Uterus (tissue), 4 donors: ENCODE measurements at places on chromosomes 1 and 21. TPM values are rescaled to one million over a fixed set of nuclear protein-coding genes. Genes with fewer than 3 reads are reported as not detected.

The RSPO1 gene
- 39.1 TPM for total RNA-seq

The ADORA1 gene
- total RNA-seq = 3.0 TPM

DNA sequence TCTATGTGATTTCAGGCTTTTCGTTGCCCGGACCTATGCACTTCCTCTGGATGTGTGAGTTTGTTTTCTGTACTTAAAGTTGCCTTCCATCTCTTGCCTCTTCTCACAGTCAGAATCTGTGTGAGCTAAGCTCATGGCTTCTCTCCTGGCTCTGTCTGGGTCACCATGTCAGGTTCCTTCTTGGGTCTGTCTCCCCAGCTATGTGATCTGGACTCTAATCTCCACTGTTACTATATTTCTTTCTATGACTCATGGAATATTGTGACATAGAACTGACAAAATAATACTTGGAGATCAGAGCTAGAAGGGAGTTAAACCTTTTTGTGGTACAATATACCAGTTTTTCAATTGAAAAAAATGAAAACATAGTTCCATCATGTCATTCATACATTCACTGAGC, 172.7 kb upstream of the FGGY start:
- H3K4me1 ChIP-seq = no peaks in the 10 kb centered on the region
- no peak overlapping the region for H3K27ac ChIP-seq
- DNase-seq = no peak
- no peak overlapping the region for H3K4me3 ChIP-seq
- no peaks in the 10 kb centered on the region for H3K27me3 ChIP-seq

DNA sequence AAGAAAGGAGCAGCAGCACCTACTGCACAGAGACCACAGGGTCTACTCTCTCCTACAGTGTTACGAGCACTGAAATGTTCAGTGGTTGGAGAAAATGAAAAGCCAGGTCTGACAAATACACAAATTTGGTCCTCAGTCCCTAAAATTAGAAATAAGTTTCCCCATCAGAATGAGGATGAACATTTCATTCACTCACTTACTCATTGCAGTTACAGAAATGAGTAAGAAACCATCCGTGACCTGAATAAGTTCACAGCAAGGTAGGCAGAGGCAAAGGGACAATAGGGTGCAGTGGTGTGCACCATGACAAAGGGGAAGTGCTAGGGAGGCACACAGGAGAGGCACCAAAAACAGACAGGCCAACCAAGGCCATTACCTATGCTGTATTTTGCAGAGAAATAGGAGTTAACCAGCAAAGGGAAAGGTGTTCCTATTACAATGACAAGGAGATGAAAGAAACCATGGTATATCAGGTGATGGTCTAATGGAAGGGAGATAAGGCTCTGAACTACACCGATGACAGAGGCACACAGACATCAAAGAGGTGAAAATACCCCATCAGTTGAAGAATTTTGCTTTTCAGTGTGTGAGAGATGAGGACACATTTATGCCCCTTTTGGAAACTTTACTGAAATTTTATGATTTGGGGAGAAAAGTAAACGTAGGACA, 29.4 kb downstream of the VAV3 start:
- H3K4me1 ChIP-seq = no peaks in the 10 kb centered on the region
- DNase-seq = no peak
- no peak overlapping the region for H3K27ac ChIP-seq
- H3K36me3 ChIP-seq = no peaks in the 10 kb centered on the region

- peak; percentile 33 for DNase-seq
- H3K4me3 ChIP-seq = no peak overlapping the region
- no peak overlapping the region for H3K27ac ChIP-seq
- no peaks in the 10 kb centered on the region for H3K36me3 ChIP-seq
Measured at GRCh38 chr1:167790117-167790516, 68.3 kb downstream of the MPZL1 start.

DNA sequence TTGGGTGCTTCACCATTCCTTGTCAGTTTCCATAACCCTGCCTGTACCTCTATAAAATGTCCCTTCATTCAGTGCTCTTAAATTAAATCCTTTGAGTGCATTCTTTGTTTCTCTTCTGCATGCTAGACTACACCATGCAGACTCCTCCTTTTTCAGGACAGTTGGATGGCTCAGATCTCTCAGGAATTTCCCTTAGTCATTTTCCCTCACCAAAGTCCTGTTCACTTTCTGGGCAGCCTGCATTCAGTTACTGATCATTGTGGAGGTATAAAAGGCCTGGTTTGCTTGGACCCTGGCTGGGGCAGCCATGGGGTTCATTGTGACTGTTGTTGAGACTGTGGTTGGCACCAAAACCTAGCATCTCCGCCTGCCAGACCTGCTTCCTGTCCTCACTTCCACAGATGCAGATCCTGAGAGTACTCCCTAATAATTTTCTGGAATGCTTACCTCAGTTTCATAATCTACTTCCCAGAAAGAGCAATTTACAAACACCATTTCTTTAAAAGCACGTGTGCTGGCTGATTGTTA, 88.4 kb downstream of the PDE4B start:
- H3K4me1 ChIP-seq = no peaks in the 10 kb centered on the region
- no peak for DNase-seq
- no peaks in the 10 kb centered on the region for H3K36me3 ChIP-seq
- H3K4me3 ChIP-seq = no peak overlapping the region
- no peak overlapping the region for H3K27ac ChIP-seq

DNA sequence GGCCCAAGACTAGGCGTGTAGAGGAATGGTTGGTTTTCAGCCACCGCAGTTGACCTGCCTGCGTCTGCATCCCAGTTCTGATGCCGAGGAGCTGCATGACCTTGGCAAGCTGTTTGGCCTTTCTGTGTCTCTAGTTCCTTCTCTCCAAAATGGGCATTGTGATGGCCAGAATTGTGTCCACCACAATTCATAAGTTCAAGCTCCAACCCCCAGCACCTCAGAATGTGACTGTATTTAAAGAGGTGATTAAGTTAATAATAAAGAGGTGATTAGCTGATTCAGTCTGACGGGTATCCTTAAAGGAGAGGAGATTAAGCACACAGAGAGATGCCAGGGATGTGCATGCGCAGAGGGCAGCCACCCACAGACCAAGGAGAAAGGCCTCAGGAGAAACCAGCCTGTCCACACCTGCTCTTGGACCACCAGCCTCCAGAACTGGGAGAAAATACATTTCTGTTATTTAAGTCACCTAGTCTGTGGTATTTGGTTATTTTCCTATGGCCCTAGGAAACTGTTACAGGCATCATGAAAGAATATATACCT, 28.5 kb downstream of the MAB21L3 start:
- H3K27ac ChIP-seq = no peak overlapping the region
- H3K27me3 ChIP-seq = no peaks in the 10 kb centered on the region
- no peak for DNase-seq
- no peaks in the 10 kb centered on the region for H3K36me3 ChIP-seq

- no peak for DNase-seq
- no peak overlapping the region for H3K4me3 ChIP-seq
- no peaks in the 10 kb centered on the region for H3K4me1 ChIP-seq
- no peaks in the 10 kb centered on the region for H3K27me3 ChIP-seq
Measured at GRCh38 chr1:18582890-18583289, 47.8 kb upstream of the PAX7 start.

GRCh38 chr1:61287014-61287413, 204.7 kb downstream of the NFIA start:
- no peaks in the 10 kb centered on the region for H3K4me1 ChIP-seq
- H3K36me3 ChIP-seq = no peaks in the 10 kb centered on the region
- H3K27me3 ChIP-seq = no peaks in the 10 kb centered on the region
- H3K4me3 ChIP-seq = no peak overlapping the region

DNA sequence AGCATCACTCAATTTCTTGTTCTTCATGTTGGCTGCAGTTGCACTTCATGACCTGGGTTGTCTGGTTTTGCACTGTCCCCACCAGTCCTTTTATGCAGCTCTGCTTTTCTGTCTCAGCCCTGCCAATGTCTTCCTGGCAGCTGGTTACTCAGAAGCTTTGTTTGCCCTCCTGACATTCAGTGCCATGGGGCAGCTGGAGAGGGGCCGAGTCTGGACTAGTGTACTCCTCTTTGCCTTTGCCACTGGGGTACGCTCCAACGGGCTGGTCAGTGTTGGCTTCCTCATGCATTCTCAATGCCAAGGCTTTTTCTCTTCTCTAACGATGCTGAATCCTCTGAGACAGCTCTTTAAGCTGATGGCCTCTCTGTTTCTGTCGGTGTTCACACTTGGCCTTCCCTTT, 6.6 kb downstream of the PIGV start:
- DNase-seq = no peak
- peaks cover 4% of the 10 kb centered on the region for H3K4me1 ChIP-seq
- H3K27ac ChIP-seq = no peak overlapping the region
- H3K4me3 ChIP-seq = no peak overlapping the region
- no peaks in the 10 kb centered on the region for H3K36me3 ChIP-seq

GRCh38 chr21:43991447-43991991, 20.6 kb upstream of the TRAPPC10 start:
- H3K4me3 ChIP-seq = peak overlapping the region; percentile 4
- H3K36me3 ChIP-seq = no peaks in the 10 kb centered on the region
- no peak overlapping the region for H3K27ac ChIP-seq
- no peaks in the 10 kb centered on the region for H3K27me3 ChIP-seq
- DNase-seq = no peak
- no peaks in the 10 kb centered on the region for H3K4me1 ChIP-seq

DNA sequence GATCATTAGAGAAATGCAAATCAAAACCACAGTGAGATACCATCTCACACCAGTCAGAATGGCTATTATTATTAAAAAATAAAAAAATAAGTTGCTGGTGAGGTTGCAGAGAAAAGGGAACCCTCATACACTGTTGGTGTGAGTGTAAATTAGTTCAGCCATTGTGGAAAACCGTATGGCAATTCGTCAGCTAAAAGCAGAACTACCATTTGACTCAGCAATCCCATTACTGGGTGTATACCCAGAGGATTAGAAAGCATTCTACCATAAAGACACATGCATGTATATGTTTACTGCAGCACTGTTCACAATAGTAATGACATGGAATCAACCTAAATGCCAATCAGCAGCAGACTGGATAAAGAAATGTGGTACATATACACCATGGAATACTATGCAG, 42.2 kb downstream of the GIPC2 start:
- no peaks in the 10 kb centered on the region for H3K36me3 ChIP-seq
- H3K27ac ChIP-seq = no peak overlapping the region
- H3K27me3 ChIP-seq = no peaks in the 10 kb centered on the region
- H3K4me1 ChIP-seq = no peaks in the 10 kb centered on the region
- DNase-seq = no peak

- H3K27me3 ChIP-seq = no peaks in the 10 kb centered on the region
- H3K4me3 ChIP-seq = no peak overlapping the region
- H3K36me3 ChIP-seq = no peaks in the 10 kb centered on the region
- H3K27ac ChIP-seq = no peak overlapping the region
- H3K4me1 ChIP-seq = no peaks in the 10 kb centered on the region
Measured at GRCh38 chr1:4951601-4952000, 297.2 kb downstream of the AJAP1 start.

GRCh38 chr21:41767606-41768436, 969 bp upstream of the RIPK4 start:
- peaks cover 49% of the 10 kb centered on the region for H3K27me3 ChIP-seq
- no peak for DNase-seq
- H3K27ac ChIP-seq = no peak overlapping the region

DNA sequence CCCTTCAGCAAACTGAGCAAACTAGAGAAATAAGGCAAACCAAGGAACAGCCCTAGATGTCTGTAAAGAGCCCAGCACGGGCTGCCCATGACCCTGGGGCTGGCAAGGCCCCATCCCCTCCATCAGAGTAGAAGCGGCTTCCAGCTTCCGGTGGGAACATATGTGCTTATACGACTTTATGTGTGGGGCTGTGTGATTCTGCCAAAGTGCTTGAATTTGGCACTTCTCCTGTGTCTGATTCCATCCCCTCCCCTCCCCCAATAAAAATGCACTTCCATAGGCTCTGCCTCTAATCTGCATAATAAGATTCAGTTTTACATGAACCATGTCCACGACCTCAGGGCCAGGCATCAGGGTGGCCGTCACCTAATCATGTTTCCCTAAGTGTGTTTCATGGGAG, 236.6 kb downstream of the DSCAM start:
- no peaks in the 10 kb centered on the region for H3K4me1 ChIP-seq
- no peaks in the 10 kb centered on the region for H3K27me3 ChIP-seq
- DNase-seq = no peak
- H3K4me3 ChIP-seq = no peak overlapping the region
- H3K27ac ChIP-seq = no peak overlapping the region

DNA sequence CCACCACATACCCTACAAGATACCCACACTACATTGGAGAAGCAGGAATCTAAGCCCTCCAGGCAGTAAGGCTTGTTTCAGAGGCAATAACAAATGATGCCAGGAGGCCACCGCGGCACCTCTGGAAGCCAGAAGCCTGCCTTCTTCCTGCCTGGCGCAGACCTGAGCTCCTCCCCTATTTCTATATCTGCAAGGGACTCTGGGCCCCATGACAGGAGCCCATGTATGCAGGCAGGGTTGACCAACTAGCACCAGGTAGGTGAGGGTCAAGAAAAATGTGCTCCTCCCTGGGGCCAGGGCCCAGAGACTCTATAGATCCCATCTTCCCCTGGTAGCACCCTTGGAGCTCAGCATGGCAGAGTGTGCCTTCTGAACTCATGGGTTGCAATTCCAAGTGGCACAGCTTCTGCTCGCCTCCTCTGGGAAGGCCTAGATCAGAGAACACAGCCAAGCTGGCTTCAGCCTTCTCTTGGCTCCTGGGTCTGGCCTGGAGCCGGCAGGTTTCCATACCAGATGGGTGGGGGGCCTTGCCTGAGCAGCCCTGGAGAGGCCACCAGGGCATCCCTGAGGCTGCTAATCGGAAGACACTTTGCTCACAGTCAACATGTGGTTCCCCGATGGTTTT, 85.1 kb downstream of the STUM start:
- no peak overlapping the region for H3K4me3 ChIP-seq
- H3K27me3 ChIP-seq = no peaks in the 10 kb centered on the region
- peak overlapping the region; percentile 78 for H3K27ac ChIP-seq
- DNase-seq = no peak

DNA sequence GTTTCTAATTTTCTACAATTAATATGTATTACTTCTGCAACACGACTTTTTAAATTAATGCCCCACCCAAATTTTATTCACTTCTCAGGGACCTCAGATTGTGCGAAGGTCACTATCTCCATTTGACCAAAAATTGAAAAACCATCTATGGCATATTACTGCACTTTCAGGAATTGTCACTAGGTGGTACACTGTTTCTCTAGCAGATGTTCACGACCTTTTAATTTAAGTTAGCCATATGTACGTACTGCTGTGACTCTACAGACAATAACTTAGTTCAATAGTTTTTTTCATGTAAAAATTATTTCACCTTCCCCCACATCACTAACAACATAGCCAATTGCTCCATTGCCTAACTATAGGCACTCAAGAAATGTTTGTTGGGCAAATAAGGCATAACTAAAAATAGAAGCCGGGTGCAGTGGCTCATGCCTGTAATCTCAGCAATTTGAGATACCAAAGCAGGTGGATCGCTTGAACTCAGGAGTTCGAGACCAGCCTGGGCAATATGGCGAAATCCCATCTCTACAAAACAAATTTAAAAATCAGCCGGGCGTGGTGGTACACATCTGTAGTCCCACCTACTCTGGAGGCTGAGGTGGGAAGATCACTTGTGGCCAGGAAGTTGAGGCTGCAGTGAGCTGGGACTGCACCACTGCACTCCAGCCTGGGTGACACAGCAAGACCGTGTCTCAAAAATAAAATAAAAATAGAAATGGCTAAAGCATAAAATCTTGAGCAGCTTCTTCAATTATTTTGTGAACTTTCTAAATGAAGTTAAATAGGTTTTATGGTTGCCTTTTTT, 75.7 kb upstream of the PKN2 start:
- no peak overlapping the region for H3K27ac ChIP-seq
- no peaks in the 10 kb centered on the region for H3K36me3 ChIP-seq
- no peak overlapping the region for H3K4me3 ChIP-seq
- H3K4me1 ChIP-seq = no peaks in the 10 kb centered on the region
- H3K27me3 ChIP-seq = no peaks in the 10 kb centered on the region
- no peak for DNase-seq
